ENCODE measurements at places on chromosomes 1 and 21.
A peak's percentile ranks its signal among the peaks of the same experiment; 100 is the strongest.

DNA sequence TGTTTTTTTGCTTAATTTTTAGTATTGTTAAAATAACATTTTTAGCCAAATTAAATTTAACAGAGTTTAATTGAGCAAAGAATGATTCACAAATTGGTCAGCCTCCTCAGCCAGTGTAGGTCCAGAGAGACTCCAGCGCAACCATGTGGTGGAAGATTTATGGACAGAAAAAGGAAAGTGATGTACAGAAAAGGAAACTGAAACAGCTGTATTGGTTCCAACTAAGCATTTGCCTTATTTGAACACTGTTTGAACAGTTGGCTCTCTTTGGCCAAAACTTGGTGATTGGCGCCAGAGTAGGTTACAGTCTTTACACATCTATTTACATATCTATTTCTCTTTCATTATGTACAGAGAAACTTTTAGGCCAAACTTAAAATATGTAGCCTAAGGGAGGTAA lies 19.4 kb downstream of the RPS6KC1 start:
- peak; percentile 49 for DNase-seq

DNA sequence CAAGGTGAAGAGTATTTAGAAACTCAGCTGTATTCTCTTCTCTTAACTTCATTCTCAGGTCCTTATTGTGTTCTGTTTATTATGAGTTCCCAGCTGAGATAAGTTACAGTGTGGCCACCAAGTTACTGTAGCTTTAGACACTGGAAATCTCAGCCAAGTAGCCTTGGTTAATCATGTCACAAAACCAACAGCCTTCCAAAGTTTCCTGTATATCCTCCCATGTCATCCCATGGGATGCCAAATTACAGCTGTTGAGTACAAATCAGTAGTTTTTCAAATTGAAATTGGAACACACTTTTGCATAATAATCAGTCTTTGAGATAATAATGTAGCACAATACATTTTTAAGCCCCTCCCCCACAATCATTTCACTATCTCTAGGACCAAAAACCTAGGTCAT lies 10.7 kb downstream of the ADAMTS5 start:
- no peak for DNase-seq

DNA sequence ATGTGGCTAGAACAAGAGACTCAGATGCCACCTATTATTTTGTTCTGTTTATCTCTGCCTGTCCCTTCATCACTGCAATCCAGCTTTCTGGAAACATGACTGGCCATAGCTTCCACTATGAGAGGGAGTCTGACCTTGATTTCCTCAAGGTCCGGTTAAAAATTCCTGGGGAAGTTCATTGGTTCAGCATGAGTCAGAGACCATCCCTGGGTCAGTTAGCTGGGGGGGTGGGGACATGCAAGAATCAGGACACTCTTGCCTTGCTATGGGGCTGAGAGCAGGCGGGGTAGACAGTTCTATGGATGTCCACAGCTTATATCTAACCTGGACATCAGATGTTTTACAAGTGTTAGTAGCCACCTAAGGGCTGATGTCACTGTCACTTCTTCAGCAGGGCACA lies 81.1 kb downstream of the TENT5C start:
- DNase-seq: no peak

- DNase-seq: no peak
These were observed 230.4 kb downstream of the PDE4B start for GRCh38 chr1:66022904-66023620.

DNA sequence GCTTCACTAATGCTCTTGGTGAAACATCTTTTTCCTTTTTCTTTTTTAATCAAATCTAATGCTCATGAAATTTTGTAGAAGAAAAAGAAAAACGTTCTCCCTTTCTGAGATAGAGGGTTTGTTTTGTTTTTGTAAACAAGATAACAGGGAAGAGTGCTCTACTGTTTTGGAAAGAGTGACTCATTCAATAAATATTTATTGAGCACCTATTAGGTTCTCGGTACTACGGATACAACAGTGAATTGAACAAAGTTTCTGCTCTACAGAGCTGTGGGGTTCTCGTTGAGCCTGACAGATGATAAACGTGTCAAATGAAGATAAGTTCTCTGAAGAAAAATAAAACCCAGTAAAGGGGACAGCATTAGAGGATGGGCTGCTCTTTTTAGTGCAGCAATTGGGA lies 7.0 kb downstream of the PGM1 start:
- DNase-seq: no peak

DNA sequence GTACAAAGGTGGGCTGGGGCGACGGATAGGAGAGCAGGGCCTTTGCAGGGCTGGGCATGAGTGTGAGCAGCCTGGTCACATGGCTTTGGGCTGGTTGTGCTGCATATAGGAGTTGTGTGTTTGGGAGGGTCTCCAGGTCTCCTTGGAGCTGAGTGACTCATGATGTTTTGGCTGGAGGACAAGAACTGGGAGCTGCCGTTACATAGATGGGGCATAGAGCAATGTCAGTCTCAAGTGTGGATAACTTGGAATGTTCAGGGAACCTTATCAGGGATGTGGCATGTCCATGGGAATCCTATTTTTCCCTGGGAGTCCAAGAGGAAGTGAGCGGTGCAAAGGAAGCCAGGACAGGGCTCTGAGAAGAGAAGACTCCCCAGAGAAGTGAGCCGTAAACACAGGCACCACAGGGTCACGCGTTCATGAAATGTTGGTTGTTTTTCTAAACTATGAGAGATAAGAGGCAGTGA lies 136.4 kb upstream of the KCNE2 start:
- DNase-seq: no peak

GRCh38 chr1:158147401-158147800 lies 33.3 kb upstream of the CD1D start:
- DNase-seq: no peak

GRCh38 chr1:85554630-85555327 lies 25.8 kb upstream of the CCN1 start:
- no peak for DNase-seq

GRCh38 chr1:156805766-156806511 lies 10.7 kb downstream of the SH2D2A start:
- DNase-seq: no peak
